Cardiac muscle cell (in vitro differentiated cells and primary cell): ENCODE measurements at places on chromosomes 11 and 22.

DNA sequence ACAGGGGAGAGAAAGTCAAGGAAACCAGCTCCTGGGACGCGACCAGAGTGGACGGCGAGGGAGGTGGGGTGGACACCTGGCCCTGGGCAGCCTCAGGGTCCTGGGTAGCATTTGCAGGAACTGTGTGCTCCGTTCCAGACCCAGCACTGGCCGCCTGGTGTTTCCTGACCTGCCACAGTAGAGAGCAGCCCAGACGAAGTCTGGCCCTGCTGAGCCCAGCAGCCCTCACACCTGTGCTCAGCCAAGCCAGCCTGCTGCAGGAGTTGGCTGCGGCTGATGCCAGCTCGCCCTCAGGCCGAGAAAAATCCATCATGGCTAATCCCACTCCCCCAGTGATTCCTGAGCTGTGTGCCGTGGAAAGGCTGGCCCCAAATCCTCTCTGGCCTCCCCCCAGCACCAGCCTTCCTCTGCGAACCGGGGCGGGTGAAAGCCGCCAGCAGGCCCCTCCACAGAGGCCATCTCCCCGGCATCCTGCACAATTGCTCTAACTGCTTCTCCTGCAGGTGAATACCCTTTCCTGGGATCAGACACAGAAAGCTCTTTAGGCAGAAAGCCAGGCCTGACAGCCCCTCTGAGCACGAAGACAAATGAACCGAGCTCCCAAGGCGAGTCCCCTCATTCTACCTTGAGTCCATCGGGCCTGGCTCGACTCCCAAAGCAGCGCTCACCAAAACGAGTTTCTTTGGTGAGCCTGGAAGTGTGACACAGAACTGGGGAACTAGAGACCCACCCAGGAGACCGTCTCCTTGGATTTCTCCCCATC, 88.6 kb downstream of the RTL6 start:
- no peak for DNase-seq

DNA sequence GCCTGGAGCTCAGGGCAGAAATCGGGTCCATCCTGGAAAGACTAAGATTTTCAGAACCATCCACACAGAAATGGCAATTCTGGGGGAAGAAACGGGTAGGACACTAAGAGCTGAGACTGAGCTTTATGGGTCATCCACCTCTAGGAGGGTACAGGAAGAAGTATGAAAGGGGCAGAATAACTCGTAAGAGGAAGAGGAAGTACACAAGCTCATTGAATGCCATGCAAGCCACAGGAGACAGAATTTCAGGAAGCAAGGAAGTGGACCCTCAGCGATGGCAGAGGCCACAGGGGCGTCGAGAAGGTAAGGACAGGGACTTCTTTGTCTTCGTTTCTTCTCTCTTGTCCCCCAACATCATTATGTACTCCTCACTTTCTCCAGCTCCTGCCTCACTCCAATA, 169.6 kb downstream of the MAML2 start:
- no peak for DNase-seq

- peak; percentile 62 for DNase-seq
Measured at GRCh38 chr11:78560826-78561484, 13.7 kb downstream of the NARS2 start.

GRCh38 chr11:126426820-126427749, 71.6 kb downstream of the ST3GAL4 start:
- no peak for DNase-seq

GRCh38 chr11:26761361-26761809, 39.5 kb upstream of the SLC5A12 start:
- DNase-seq: peak; percentile 11

DNA sequence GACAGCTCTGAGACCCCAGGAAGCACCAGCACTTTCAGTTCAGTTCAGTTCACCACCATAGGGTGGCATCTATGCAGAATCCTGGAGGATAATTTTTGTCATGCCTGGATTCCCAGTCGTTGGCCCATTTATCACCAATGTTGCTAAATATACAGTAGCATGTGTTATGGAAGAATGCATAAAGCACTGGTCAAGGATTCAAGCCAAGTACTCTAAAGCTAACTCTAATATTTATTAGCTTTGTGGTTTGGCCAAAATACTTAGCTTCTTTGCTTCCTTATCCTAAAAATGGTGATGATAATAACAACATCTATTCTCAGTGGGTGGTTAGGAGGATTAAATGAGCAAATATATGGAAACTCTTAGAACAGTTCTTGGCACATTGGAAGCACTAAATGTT, 294.7 kb upstream of the ZC3H12C start:
- peak; percentile 14 for DNase-seq

- peak; percentile 36 for DNase-seq
Measured at GRCh38 chr11:18013790-18014507, 1.1 kb upstream of the SERGEF start.

- no peak for DNase-seq
Measured at GRCh38 chr11:95192717-95193116, 38.3 kb downstream of the SESN3 start.

- no peak for DNase-seq
Measured at GRCh38 chr22:26592421-26592891, 2.5 kb upstream of the TPST2 start.

DNA sequence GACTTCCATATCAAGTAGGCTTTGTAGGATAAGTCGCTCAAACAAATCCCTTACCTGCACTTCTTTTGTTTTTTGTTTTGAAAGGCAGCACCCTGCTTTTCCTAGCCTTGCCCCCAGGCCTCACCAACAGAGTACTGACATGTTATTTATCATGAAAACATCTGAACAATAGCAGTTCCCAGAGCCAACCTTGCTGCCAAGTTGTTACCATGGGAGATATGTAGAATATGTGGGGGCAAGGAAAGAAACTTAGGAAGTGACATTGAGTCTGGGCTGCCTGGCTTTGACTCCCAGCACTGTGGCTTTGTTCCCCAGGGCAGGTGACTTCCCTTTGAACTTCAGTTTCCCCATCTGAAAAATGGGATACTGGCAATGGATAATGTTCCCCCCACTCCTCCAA, 53.4 kb upstream of the CRYBB3 start:
- no peak for DNase-seq

DNA sequence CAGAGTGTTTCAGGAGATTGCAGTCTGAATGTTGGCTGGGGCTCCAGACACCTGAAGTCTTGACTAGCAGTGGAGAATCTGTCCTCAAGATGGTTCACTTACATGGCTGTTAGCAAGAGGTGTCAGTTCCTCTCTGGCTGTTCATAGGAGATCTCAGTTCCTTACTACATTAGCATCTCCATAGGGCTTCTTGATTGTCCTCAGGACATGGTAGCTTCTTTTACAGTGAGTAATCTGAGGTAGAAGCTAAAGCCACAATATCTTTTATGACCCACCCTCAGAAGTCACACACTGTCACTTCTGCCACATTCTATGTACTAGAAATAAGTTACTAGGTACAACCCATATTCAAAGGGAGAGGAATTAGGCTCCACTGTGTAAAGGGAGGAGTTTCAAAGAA, 10.5 kb upstream of the PATL1 start:
- no peak for DNase-seq

DNA sequence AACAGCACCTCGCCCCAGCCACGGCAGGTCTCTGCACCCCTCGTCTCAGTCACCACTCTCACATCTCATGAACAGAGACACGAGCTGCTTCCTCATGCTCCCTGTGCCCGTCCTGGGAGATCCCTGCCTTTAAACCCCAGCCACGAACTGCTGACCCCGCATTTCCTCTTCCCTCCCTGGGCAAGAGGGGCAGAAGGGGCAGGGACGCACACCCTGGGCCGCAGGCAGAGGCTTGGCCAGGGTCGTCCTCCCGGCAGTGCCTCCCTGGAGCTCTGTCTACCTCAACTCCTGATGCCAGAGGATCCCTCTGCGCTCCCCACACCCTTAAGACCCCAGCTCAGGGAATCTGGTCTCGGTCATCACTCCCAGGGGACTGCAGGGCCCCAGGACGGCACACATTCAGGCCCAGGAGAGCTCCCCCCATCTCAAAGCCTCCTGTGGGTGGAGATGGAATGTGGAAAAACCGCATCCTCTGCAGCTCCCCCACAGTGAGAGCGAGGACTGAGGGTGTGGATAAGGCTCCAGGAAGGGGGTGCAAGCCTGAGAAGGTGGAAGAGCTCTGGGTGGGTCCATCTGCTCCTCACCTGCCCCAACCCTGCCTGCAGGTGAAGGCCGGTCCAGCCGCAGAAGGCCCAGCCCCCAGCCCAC, 1.2 kb downstream of the BID start:
- DNase-seq: peak; percentile 37
